ENCODE measurements at places on chromosomes 5 and 9.

GRCh38 chr9:109913461-109913810 lies 133.4 kb downstream of the PALM2AKAP2 start:
- DNase-seq, result no peak
- H3K27me3 ChIP-seq, result no peaks in the 10 kb centered on the region
- no peaks in the 10 kb centered on the region for H3K36me3 ChIP-seq
- no peak overlapping the region for H3K4me3 ChIP-seq

DNA sequence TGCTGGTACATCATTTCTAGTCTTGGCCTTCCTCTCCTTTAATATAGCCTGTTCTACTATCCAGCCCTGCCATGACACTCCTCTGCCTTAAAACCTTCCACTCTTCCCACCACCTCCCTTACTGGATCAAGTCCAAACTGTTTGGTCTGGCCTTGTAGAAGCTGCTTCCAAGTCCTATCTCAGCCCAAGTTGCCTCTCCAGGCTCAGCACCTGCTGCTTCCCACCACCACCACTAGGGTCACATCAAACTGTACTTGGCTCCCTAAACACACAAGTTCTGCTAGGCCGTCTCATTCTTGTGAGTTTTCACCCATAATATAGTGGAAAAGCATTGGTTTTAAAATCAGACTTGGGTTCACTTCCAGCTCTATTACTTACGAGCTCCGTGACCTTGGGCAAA lies 1.4 kb downstream of the NDUFA8 start:
- H3K27ac ChIP-seq, result no peak overlapping the region
- peaks cover 10% of the 10 kb centered on the region for H3K27me3 ChIP-seq
- DNase-seq, result peak; percentile 22
- peak overlapping the region; percentile 50 for H3K4me3 ChIP-seq
- H3K4me1 ChIP-seq, result peaks cover 27% of the 10 kb centered on the region
- peaks cover 11% of the 10 kb centered on the region for H3K36me3 ChIP-seq

GRCh38 chr5:133925866-133926488 lies 42.4 kb downstream of the C5orf15 start:
- no peak overlapping the region for H3K27ac ChIP-seq
- H3K4me1 ChIP-seq, result peaks cover 29% of the 10 kb centered on the region
- no peaks in the 10 kb centered on the region for H3K36me3 ChIP-seq
- no peaks in the 10 kb centered on the region for H3K27me3 ChIP-seq
- no peak overlapping the region for H3K4me3 ChIP-seq
- DNase-seq, result no peak

DNA sequence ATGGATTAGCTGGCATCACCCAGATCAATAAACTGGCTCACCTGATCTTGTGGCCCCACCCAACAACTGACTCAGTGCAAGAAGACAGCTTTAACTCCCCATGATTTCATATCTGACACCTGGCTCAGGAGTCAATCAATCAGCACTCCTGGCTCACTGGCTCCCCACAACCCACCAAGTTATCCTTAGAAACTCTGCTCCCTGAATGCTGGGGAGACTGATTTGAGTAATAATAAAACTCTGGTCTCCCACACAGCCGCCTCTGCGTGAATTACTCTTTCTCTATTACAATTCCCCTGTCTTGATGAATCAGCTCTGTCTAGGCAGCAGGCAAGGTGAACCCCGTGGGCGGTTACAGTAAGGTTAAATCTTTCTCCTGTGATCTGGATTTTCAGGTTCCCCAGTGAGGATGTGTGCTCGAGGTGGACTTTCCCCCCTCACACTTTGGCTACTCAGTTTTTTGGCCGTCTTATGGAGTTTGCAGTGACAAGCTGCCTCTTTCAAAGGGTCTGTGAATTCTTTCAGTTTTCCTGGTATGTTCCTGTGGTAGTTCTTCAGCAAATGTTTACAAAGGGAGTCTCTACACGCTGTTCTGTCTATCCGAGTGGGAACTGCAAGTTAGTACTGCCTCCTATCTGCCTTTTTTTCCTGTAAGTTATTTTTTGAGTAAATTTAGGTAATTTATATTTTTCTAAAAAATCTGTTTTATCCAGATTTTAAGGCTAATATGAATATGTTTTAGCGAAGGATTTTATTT lies 500.2 kb upstream of the NUDT12 start:
- H3K4me3 ChIP-seq, result no peak overlapping the region
- H3K4me1 ChIP-seq, result no peaks in the 10 kb centered on the region
- H3K36me3 ChIP-seq, result no peaks in the 10 kb centered on the region
- DNase-seq, result no peak
- no peaks in the 10 kb centered on the region for H3K27me3 ChIP-seq

GRCh38 chr9:98332405-98332831 lies 77.0 kb upstream of the TBC1D2 start:
- H3K4me3 ChIP-seq, result no peak overlapping the region
- no peaks in the 10 kb centered on the region for H3K4me1 ChIP-seq
- H3K27me3 ChIP-seq, result peaks cover 14% of the 10 kb centered on the region
- H3K27ac ChIP-seq, result no peak overlapping the region
- H3K36me3 ChIP-seq, result no peaks in the 10 kb centered on the region
- no peak for DNase-seq

DNA sequence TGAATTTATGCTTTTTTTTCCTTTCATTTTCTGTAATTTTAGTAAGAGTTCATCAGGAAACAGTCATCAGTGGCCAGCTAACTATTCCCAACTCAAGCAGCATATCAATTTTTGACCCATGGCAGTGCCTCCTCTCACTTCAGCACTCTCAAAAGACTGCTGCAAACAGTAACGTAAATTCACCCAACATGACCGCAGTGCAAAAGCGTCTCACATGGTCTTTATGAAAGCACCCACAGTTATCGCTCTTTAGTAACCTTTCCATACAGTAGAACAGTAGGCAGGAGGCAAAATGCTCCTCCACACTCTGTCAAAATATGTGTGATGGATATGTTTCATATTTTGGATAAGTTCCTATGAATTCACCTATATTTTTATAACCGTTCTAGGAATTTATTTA lies 48.6 kb downstream of the PARP8 start:
- DNase-seq, result no peak
- no peak overlapping the region for H3K27ac ChIP-seq
- peaks cover 35% of the 10 kb centered on the region for H3K36me3 ChIP-seq
- H3K4me3 ChIP-seq, result peak overlapping the region; percentile 11
- H3K4me1 ChIP-seq, result peaks cover 51% of the 10 kb centered on the region

Measured in activated T-helper 2 cell treated with anti-CD3 and anti-CD28 coated beads, Interferon-gamma antibody, Interleukin-2, Interleukin-4, amounts not matched to agents 10 μg/mL and 5 μg/mL and 100 μg/mL, durations not matched to agents 14 hours and 24 hours and 36 hours (primary cell).